Stimulated activated CD8-positive, alpha-beta memory T cell treated with anti-CD3 and anti-CD28 coated beads, Interleukin-7, amount 100 ng/mL, for 24 hours (primary cell): ENCODE measurements at places on chromosomes 13 and 19.

DNA sequence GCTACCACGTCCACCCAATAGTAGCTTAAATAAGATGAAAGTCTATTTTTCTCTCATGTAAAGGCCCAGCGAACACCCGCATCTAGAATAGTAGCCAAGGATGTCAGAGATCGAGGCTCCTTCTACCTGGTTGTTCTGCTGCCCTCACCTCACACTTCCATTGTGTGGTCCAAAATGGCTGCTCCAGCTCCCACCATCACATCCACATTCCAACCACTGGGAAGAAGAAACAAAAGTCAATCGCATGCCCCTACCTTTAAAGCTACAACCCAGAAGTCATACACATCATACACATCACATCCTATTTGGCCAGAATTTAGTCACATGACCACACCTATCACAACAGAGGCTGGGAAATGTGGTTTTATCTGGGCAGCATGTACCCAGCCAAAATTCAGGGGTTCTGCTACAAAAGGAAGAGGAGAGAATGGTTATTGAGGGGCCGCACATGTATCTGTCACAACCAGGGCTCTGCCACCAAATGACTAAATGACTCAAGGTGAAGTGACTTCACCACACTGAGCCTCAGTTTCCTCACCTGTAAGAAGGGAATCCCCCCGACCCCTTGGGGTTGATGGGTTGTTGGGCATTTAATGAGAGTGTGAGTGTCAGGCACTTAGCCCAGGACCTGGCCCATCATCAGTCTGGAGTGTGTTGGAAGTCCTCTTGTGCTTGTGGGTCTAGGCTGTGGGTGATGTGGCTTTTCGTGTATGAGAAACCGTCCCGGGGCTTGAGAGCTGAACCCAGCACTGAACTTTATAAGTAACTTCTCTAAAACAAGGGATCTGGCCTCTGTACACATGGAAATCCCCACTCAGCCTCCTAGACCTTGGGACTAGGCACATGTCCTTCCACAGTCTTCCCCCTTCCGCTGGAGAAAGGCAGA, 10.2 kb upstream of the CBLC start:
- DNase-seq, result no peak

DNA sequence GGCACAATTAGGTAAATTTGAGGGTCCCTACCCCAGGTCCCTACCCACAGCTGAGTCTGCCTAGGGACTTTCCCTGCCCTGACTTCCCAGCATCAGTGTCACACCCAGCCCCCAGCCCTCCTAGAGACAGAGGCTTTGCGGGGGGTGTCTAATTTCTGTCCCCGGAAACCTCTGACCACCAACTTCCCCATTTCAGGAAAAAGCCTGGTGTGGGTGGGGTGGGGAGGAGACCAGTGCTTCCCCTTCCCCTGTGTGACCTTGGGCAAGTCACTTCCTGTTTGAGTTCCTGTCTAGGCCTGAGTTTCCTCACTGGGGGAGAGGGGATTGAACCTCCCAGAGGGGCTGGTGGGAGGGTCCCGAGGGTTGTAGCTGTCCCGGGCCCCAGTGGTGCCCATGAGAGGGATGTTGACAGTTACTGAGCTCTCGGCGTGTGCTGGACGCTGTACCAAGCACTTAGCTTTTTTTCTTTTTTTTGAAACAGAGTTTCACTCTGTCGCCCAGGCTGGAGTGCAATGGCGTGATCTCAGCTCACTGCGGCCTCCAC, 7.9 kb downstream of the VASP start:
- DNase-seq, result no peak

GRCh38 chr13:49759503-49759902, 33.0 kb downstream of the KPNA3 start:
- DNase-seq, result no peak

GRCh38 chr13:29281932-29282495, 313.5 kb downstream of the SLC7A1 start:
- DNase-seq, result no peak

DNA sequence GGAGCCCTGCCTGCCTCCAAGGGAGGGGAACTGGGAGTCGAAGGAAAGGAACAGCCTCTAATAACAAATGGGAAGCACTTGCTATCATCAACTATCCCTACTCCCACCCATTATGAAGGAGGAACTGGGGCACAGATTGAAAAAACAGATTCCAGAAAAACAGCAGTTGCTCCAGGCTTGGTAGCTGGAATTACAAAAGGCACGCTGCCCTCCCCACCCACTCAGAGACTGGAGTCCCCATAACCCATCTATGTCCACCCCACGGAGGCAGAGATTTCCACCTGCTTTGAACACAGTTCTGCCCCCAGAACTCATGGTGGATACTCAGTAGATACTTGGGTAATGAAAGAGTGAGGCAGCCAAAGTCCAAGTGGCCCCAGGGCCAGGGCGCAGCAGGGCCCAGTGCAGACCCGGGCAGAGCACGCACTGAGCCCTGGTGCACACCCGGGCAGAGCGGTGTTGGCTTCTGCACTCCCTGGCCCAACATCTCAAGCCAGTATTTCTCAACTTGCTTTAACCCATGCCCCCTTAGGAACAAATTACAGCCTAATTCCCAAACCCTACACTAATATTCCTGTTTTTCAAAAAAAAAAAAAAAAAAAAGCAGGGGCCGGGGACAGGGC, 19.1 kb upstream of the CCNP start:
- DNase-seq, result no peak

- no peak for DNase-seq
Observed at GRCh38 chr19:7515110-7515644, 726 bp upstream of the ZNF358 start.

DNA sequence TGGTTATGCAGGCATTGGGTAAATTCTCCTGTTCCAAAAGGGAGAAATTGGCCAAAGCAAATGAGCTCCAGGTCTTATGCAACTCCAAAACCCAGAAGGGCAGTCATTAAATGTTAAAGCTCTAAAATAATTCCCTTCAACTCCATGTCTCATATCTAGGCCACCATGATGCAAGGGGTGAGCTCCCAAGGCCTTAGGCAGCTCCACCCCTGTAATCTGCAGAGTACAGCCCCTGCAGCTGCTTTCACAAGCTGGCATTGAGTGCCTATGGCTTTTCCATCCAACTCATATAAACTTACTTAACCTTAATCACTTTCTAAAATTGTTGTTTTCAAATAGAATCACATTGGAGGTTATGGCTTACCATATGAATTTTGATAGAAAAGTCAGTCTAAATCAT, 44.7 kb upstream of the ZNF429 start:
- DNase-seq, result no peak

- peak; percentile 61 for DNase-seq
Observed at GRCh38 chr19:29672933-29673336, 7.7 kb downstream of the PLEKHF1 start.

GRCh38 chr13:91280801-91281200, 66.7 kb upstream of the MIR17HG start:
- no peak for DNase-seq

- DNase-seq, result no peak
Observed at GRCh38 chr19:42074513-42075363, 1.2 kb upstream of the ZNF574 start.

DNA sequence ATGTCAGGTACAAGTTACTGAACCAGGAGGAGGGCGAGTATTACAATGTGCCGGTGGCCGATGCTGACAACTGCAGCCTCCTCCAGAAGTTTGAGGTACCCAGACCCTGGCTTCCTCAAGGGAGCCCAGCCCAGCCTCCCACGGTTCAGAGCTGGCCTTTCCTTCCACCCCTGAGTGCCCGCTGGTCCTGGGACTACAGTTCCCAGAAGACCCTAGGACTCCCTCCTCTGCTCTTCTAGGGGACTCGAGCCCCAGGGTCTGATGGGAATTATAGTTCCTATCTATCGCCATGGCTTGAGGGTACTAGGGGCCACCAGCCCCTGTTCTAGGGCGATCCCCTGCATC, 11.0 kb downstream of the PRKCG start:
- DNase-seq, result no peak

GRCh38 chr19:41341669-41342490, 11.8 kb downstream of the TGFB1 start:
- no peak for DNase-seq

DNA sequence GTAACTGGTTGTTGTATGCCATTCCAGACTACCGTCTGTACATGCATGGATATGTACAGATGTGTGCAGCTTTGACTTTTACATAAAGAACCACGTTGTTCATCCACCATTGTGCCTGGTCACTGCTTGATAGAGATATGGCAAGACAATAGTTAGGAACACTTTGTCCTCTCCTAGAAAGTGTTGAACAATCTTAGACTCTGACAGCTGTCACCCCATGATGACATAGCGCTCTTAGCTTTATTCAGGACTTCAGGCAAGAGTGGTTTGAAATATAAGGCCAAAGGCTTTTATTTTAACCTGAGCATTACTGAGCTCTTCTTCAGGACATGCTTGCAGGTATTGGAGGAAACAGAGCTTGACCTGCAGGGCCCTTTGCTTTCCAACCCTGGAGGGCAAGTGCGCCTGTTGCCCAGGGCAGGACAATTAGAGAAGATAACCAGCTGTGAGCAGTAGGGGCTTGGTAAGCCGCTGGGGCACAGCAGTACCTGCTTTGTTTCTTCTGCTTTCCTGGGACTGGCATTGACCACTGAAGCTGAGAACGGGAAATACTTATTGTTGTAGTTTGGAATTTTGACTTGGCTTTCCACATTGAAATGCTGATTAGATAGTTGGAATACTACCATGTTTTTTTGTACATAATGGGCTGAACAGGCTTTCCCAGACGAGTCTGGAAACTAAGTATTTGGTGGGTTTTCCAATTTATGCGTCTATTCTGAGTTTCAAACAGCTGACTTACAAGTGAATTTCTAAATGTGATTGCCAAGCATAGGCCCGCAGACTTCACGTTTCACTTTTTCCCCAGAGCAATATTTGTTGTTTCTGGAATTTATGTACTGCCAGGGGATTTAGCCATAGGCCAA, 51.1 kb downstream of the GARRE1 start:
- no peak for DNase-seq

DNA sequence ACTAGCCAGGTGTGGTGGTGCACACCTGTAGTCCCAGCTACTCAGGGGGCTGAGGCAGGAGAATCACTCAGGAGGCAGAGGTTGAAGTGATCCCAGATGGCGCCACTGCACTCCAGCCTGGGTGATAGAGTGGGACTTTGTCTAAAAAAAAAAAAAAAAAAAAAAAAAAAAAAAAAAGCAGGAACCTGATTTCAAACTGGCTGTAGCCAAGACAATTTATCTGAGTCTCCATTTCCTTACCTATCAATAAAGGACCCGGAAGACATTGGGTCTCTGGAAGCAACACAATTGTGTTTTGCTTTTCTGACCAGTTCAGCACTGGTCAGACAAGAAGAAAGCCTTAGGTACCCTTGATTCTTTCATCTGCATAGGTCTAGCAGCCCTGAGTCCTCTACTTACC, 491.0 kb downstream of the TBC1D4 start:
- no peak for DNase-seq

DNA sequence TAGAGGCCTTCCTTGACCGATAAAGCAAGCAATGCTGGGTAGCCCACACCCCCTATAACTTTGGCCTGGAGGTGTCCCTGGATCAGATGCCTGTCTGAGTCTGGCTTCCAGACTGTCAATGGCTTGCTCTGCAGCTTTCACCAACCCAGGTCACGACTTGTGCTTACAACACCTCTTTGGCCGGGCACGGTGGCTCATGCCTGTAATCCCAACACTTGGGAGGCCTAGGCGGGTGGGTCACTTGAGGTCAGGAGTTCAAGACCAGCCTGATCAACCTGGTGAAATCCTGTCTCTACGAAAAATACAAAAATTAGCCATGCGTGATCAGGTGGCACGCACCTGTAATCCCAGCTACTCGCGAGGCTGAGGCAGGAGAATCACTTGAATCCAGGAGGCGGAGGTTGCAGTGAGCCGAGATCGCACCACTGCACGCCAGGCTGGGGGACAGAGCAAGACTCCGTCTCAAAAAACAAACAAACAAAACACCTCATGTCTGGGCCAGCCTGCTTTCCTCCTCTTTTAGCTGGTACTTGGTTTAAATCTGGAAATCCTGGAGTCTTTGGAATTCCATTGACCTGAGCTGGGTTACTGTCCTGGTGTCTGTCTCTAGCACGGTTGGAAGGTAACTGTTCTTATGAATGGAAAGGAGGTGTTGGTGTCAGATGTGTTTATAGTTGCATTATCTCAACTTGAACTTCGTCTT, 10.3 kb upstream of the GARRE1 start:
- DNase-seq, result no peak

- no peak for DNase-seq
Observed at GRCh38 chr13:52447815-52448552, 2.5 kb downstream of the VPS36 start.
